Kidney glomerular epithelial cell (primary cell): ENCODE measurements at places on chromosomes 11 and 22.

- no peak for DNase-seq
These were observed 241.1 kb downstream of the RAB38 start for GRCh38 chr11:87934182-87934581.

- peak; percentile 65 for DNase-seq
These were observed 14.6 kb downstream of the NAV2 start for GRCh38 chr11:19727246-19727645.

DNA sequence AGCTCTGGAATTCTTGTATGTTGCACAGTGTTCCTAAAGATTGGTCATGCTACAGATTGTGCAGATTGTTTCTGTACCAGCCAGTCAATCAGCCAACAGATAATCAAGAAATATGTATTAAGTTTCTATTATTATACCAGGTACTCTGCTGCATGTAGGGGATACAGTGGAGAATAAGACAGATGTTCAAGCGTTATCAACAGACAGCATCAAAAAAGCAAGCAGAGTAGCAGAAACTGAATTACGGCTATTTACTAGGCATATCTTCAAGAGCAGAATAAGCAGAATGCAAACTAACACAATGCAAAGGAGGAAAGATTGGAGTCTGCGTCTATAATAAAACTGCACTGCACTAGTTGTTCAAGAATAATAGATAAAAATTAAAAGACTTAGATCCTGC lies 278.6 kb downstream of the ETS1 start:
- no peak for DNase-seq

DNA sequence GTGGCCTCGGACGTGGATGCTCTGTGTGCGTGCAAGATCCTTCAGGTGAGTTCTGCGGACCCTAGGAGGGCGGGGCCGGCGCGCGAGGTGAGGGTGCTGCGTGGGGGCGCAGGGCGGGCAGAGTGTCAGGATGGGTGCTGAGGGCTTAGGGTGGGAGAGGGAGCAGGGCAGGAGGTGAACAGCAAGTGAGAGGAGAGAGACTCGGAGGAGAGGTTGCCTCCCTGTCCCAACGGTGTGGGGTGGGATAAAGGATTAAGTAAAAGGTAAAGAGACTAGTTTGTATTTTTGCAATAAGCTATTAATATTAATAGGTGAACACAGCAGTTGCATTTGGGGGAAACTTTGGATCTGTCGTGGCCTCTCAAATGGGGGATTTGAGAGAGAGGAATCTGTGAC lies 451 bp downstream of the CDC45 start:
- DNase-seq, result no peak

GRCh38 chr11:6817694-6818093 lies 18.2 kb upstream of the OR6A2 start:
- no peak for DNase-seq

GRCh38 chr11:91081440-91082043 lies 858.7 kb upstream of the CHORDC1 start:
- no peak for DNase-seq

DNA sequence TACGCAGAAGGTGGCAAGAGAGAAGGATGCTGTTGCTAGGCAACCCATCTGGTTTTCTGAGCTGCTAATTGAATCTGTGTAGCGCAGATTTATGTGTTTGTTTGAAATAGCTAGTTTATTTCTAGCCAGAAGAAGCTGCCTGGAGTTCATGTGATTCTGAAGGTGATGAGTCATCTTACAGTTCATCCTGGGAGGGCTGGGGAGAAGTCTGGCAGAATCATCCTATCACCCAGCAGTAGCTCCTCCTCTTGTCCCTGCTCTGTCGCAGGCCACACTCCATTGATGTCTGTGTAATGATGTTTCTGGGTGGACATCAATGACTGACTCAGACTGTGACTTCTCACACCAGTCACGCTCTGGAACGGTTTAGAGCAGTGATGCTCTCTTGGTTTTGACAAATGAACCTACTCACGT lies 4.8 kb upstream of the FBXO7 start:
- peak; percentile 54 for DNase-seq

DNA sequence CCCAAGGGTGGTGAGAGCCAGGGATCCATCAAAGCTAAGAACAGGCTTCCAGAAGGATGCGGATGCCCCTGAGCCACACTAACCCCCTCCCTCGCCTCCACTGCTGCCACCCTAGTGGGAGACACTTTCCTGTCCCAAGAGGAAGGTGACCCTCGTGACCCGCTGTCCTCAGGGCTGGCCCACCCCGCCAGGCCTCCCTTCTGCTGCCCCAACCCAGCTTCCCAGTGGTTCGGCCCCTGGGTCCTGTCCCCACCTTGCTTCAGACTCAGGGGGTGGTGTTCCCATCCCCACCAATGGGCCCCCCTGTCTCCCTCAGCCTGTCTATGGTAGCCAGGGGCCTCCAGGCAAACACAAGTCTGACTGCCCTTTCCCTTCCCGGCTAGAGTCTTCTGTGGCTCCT lies 6.5 kb upstream of the PICK1 start:
- no peak for DNase-seq

DNA sequence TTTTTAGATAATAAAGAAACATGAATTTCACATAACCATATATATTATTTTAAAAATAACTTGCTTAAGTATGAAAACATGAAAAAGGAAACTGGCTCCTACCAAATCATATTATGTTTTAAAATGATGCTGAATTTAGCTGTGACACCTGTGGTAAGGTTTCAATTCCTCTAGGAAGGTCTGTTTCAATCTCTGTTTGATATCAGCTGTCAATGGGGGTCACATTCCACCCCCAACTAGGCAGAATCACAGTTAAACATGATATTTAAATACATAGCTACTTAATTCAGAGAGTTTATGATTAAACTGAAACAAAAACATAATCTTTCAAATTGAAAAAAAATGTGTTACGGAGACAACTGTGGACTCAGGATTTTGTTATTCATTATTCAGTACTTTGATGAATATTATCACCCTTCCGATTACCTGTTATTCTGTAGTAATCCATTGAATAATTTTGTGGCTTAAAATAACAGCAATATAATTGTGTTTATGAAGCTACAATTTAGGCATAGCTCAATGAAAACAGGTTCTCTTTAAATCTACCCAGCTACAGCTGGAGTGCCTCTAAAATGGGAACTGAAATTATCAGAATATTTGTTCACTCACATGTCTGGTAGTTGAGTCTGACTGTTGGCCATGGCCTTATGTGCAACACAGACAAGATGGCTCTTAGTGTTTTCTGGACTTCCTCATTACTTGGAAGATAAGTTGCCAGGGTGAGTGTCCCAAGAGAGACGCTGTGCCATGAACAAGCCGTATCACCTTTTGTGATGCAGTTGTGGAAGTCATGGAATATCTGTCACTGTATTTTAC lies 244.6 kb upstream of the ANO3 start:
- no peak for DNase-seq

GRCh38 chr11:96257972-96258934 lies 84.7 kb downstream of the MAML2 start:
- no peak for DNase-seq

DNA sequence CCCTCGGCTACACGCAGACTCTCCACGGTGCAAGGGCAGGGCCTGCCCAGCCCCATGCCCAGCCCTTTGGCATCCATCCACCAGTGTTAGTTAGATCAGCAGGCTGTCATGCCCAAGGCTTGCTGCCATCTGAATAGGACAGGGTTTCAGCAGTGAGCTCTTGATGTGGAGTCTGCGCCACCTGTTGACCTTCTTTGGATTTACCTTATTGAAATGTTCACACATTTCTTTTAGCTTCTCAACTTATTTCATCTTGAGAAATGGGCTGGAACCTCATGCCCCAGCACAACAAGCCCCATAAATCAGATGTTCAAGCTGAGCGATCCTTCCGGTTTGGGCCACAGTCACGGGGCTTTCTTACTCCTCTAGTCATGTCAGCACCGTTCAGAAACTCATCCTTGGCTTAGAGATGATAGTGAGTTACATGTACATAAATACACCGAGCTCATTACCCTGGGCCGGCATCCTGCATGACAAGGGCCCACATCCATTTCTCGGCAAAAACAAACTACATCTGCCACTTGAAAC lies 61.7 kb downstream of the PARVB start:
- DNase-seq, result peak; percentile 71

GRCh38 chr11:76629853-76630599 lies 40.5 kb downstream of the LRRC32 start:
- no peak for DNase-seq

GRCh38 chr11:7098235-7098832 lies 9.5 kb downstream of the RBMXL2 start:
- DNase-seq, result peak; percentile 57

DNA sequence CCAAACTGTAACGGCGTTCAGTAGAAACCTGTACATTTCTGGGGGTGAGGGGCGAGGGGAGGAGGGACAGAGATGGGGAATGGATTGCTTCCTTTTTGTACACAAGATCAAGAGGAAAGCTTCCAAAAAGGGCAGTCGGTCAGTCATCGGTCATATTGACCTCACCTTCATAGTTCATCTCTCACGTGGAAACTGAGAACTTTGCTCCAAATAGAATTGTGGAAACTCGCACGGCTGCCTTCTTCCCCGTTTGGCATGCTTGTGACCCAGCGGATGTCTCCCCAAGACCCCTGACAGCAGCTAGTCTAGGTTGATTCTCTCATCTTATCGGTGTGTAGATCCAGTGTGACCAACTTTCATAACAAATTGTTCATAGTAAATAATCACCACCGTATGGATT lies 47.6 kb downstream of the KCNC1 start:
- DNase-seq, result no peak

- DNase-seq, result no peak
These were observed 831 bp downstream of the CD44 start for GRCh38 chr11:35139722-35140282.

GRCh38 chr11:63504054-63504453 lies 1.8 kb upstream of the LGALS12 start:
- no peak for DNase-seq

DNA sequence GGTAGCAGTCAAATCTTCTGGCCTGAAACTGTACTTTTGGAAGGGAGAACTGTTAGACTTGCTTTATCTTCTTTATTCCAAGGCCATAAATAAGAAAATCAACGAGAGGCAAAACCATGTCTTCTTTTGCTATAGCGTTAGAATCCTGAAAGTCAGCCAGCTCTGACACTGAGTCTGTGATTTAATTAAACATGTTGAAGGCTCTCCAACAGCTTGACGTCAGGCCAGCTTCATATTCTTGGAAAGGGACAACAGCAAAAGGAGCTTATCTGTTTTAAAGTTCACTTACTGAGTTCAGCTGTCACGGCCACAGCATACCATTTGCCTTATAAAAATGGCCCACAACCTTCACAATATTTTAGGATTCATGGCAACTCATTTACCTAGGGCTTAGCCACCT lies 131.0 kb upstream of the LDLRAD3 start:
- DNase-seq, result no peak

DNA sequence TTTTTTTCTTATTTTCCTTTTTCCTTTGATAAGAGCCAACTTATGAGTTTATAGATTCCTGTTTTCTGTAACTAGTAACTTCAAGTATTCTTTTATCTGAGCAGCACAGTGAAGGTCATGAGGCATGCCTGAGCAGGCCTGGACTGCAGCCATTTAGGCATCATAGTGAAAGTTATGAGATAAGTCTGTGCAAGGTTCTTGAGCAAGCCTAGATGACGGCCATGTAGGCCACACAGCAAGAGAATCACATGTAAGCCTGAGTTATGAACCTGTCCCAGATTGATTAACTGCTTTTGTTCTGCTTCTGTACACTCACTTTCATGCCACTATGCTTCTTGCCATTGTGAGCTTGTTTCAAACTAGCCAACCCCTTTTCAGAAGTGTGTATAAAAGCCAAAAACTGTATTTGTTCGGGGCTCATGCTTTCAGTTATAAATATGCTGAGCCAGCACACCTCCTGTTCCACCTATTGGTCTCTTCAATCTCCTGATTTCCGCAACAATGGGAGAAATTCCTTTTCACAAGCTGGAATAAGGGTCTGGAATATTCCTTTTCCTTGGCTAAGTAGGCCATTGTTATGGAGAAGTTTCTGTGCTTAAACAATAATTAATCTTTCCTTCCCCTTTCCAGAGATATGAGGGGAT lies 745.7 kb downstream of the FAM181B start:
- DNase-seq, result peak; percentile 74

DNA sequence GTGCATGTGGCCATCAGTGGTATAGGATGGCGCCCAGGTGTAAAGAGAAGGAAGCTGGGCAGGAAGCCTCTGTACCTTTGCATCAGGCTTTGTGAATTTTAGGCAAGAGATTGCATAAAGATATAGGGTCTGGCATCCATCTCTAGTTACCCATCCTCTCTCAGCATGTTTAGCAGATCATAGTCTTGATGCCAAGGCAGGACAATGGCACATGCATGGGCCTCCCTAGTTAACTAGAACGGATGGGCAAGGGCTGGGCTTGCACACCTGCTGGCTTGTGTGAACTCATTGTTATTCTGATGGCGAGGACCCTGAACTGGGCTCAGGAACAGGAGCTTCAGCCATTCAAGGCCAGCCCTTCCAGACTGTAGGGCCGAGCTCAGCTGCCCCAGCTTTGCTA lies 229.2 kb upstream of the NCAM1 start:
- DNase-seq, result no peak

GRCh38 chr22:43955883-43956782 lies 891 bp downstream of the SAMM50 start:
- DNase-seq, result no peak

- DNase-seq, result no peak
These were observed 23.1 kb upstream of the ATXN10 start for GRCh38 chr22:45648301-45649117.
